Cortex of kidney (tissue), 1 donor: ENCODE measurements at places on chromosomes 12 and 14.

DNA sequence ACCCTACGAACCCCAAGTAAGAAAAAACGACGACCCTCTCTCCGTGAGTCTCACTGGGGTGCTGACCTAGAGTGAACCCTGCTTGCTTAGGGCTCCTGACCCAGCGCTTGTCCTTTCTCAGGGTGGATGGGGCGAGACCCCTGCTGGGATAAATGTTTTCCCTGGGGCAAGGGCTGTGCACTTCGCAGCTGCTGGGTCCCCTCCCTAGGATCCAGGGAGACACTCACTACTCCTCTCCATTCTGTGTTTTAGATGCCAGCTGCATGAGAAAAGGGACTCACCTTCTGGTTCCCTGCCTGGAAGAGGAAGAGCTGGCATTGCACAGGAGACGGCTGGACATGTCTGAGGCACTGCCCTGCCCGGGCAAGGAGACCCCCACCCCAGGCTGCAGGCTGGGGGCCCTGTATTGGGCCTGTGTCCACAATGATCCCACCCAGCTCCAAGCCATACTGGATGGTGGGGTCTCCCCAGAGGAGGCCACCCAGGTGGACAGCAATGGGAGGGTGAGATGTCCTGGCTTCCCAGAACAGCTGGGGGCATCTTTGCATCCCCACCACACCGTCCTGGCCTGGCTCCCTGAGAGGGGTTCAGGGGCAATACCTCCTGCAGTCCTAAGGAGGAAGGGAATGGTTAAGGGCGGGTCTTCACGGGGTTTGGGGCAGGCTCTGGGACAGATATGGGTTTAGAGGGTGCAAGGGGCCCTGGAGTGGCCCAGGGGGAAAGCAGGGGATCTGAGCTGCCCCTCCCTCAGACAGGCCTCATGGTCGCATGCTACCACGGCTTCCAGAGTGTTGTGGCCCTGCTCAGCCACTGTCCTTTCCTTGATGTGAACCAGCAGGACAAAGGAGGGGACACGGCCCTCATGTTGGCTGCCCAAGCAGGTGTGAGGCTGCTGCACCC is 663 bp downstream of the ANKRD33 start:
- no peak for DNase-seq

- DNase-seq, result no peak
These were observed 61.5 kb upstream of the SINHCAF start for GRCh38 chr12:31387466-31387865.

- no peak for DNase-seq
These were observed 80.8 kb upstream of the REP15 start for GRCh38 chr12:27615331-27615891.

DNA sequence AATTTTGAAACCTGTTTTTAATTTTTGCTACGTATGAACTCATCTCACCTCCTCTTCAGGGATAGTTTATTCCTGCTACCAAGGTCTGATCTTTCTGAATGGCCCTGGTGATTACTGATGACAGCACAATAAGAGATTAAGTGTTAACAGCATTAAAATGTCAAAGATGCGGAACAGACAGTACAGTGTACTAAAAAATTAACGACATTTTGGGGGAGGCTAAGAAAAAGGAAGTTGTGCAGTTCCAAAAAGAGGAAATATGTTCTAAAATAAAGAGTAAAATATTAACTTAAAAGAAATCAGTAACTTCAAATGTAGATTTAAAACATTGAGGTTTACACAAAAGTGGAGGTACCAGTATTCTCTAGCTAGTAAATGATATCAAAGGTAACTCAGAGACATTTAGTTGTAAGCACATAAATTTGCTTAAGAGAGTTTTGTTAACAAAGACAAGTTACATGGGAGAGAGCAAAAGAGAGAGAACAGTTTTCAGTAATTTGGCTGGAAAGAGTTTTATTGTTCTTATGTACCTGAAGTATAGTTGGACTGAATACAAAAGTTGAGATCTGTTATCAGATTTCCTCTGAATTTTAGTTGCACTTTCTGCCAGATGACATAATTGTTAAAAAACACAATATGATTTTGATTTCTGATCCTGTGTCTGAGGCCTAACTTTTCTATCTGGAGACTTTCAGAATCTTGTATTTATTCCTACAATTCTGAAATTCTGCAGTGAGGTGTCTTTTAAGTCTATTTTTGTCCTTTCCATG is 4.2 kb upstream of the CLECL1 start:
- no peak for DNase-seq

- DNase-seq, result no peak
These were observed 15.4 kb upstream of the ASIC1 start for GRCh38 chr12:50041962-50042361.
